ENCODE measurements at places on chromosomes 1 and 21. TPM values are rescaled to one million over a fixed set of nuclear protein-coding genes. Genes with fewer than 3 reads are reported as not detected.

DNA sequence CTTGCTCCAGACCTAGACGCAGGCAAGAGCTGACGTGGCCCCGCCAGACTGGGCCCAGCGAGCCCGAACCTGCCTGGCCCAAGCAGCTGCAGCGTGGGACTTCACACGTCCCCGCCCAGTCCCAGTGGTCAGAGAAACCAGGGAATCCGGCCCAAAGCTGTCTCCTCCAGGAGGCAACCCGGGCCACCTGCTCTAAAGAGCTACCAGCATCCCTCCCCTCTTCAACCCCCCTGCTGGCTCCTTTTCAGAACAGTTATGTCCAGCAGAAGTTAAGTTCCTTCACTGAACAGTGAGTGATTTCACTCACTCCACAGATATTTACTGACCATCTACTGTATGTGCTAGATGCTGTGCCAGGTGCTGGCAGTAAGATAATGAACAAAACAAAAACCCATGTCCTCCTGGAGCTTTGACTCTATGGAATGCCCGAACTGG lies 2.1 kb upstream of the EFNA1 start:
- DNase-seq, result no peak

The ZSWIM5 gene
- 6.6 TPM for total RNA-seq

GRCh38 chr1:115364046-115364779 lies 26.2 kb upstream of the NGF start:
- no peak for DNase-seq

GRCh38 chr1:100458661-100459357 lies 79.1 kb upstream of the GPR88 start:
- DNase-seq, result no peak

DNA sequence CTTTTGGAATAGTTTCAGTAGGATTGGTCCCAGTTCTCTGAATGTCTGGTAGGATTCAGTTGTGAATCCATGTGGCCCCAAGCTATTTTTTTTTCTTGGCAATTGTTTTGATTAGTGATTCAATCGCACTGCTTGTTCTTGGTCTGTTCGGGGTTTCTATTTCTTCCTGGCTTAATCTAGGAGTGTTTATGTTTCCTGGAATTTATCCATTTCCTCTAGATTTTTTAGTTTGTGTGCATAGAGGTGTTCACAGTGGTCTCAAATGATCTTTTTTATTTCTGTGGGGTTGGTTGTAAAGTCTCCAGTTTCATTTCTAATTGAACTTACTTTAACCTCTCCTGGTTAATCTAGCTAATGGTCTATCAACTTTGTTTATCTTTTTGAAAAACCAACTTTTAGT lies 117.6 kb downstream of the NME7 start:
- no peak for DNase-seq

The YIPF1 gene
- total RNA-seq, result 26.3 TPM

The PLCH2 gene
- not detected for total RNA-seq

DNA sequence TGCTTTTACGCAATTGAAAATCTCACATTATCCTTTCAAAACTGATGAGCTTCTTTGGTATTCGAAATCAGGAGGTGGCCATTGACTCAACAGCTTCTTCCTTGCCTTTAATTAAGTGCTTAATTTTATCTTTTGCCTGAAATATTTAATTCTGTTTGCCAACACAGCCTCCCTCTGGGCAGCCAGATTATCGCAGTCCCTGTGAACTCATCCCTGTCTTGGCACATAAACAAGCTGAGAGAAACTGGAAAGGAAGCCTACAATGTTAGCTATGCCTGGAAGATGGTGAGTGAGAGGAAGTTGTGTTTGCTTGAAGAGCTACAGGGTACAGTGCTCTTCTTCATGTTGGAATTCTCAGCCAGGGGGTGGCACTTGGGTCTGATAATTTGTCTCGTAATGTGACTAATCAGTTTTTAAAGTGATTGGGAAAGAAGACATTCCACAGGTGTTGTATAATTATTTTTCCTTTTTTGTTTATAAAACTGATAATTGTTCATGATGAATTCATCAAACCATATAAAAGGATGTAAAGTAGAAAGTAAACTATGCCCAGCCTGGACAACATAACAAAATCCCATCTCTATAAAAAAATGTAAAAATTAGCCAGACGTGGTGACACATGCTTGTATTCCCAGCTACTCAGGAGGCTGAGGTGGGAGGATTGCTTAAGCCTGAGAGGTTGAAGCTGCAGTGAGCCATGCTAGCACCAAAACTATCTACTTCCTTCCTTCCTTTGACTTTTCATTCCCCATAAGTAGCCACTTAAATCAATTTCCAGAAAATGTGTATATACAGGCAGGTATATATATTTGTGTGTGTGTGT lies 90.1 kb upstream of the RAVER2 start:
- no peak for DNase-seq

DNA sequence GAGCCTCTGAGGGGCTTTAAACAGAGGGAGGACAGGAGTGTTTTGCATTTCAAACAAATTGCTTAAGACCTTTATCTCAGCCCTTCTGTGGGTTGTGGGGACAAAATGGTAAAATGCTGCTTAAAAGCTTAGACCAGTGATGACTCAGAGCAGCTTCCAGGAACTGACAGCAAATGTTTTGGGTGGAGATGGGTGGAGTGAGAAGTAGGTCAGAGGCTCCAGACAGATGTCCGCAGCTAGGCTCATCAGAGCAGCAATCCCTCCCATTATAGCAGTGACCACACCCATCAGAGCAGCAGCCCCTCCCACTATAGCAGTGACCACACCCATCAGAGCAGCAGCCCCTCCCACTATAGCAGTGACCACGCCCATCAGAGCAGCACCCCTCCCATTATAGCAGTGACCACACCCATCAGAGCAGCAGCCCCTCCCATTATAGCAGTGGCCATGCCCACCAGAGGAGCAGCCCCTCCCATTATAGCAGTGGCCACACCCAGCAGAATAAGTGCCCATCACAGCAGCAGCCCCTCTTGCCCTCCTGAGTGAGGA lies 532.2 kb downstream of the MATN1 start:
- DNase-seq, result no peak

DNA sequence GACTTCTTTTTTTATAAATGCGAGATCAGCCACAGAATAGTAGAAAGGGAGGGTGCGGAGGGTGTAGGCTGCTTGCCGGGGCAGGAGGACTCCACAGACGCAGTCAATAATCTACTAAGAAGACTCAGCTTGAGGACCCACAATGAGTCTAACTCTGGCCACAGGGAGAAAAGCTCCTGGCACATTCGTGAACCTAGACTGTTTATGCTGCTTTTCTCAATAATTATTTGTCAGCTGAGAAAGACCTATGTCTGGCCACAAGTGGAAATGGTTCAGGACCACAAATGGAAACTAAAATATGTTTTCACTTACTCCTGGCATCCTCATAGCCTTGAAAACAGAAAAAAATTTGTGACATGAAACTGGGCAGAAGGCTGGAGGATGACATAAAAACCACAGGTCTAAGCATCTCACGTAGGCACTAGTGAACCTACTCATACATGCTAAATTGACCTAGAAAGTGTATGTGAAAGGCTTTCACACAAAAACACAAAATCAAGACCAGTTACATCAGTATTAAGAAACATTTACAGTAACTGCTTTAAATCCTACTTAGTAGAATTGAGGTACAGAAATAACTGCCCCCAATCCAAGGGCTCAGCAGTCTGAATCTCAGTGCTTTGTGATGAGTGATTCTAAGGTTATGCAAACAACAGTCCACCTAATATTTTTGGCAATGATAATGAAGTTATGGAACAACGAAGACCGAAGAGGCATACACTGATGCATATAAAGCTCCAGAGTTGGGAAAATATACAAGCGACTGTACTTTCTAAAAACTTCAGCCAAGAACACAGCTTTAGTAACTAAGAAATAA lies 159.5 kb downstream of the SLC45A1 start:
- no peak for DNase-seq

GRCh38 chr1:234923626-234924025 lies 205.0 kb downstream of the TOMM20 start:
- DNase-seq, result no peak

The BRWD1 gene
- 43.8 TPM for total RNA-seq

The VWA5B1 gene
- total RNA-seq, result not detected

DNA sequence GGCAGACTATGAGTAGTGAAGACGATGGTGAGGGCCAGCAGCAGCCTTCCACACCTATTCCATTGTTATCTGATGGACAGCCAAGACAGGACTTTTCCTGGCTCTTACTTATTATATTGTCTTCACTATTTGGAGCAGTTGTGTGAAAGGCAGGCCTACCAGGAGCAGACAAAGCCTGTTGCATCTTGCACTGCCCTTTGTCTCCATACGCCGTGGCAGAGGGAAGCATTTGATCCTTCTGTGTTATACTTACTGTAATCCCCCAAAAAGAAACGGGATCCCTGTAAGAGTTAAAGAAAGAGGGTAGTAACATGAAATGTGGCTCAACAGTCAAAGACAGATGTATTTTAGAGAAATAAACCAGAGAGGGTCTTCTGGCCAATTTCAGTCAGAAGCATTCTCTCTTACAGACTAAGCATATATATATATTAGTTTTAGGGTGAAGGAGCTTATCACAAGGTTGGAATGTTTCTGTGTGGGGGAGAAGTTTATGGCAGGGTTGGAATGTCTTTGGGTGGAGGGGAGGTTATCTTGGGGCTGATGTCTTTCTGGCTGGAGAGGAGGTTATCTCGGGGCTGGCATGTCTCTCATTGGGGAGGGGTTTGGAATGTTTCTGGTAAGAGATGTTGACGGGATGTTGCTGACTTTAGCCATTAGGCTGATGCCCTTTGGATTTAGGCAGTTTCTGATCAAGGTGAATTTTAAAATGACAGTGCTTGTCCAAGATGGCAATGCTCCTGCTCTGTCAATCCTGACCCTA lies 23.4 kb upstream of the HSD3B1 start:
- no peak for DNase-seq

The SH3BP5L gene
- 30.7 TPM for total RNA-seq

DNA sequence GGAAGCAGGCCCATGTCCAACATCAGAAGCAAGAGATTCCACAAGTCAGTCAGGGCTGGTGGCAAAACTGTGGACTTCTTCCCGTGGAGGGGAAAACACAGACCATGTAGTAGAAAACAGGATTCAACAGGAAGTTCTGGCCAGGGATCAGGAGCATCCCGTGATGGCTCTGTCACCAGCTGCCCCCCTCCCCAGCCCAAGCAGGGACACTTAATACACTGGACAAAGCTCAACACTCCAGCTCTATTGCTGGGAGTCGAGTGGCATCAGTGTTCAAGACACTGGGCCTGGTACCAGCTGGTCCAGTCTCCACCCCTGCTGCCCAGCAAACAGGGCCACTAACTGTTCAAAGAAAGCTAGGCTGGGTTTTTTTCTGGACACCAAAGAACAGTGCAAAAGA lies 3.7 kb downstream of the SLC45A3 start:
- no peak for DNase-seq

The PRAMEF5 gene
- total RNA-seq, result not detected

DNA sequence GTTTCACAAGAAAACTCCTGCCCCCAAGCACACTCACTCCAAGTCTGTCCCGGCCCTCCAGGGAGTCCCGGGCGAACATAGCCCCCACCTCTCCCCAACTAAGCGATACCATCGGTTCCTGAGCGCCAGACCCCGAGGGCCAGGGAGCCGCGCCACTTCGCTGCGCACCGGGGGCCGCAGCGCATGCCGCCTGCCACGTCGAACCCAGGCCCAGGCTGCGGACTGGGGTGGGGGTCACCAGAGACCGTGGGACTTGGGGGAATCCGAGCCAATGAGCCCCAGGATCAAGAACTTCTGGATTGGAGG lies 801 bp downstream of the RSPO1 start:
- no peak for DNase-seq

The G0S2 gene
- not detected for total RNA-seq
